ENCODE measurements at places on chromosomes 5 and 9.

GRCh38 chr5:177067503-177067902 lies 19.2 kb upstream of the FGFR4 start:
- no peak for DNase-seq

GRCh38 chr9:21413151-21413550 lies 4.2 kb downstream of the IFNA8 start:
- no peak for DNase-seq

- no peak for DNase-seq
Measured at GRCh38 chr9:127422787-127423186, 1.4 kb upstream of the ZNF79 start.

- no peak for DNase-seq
Measured at GRCh38 chr9:123523845-123524244, 167.8 kb downstream of the CRB2 start.

GRCh38 chr5:52727020-52727419 lies 60.7 kb upstream of the ITGA1 start:
- DNase-seq: no peak

GRCh38 chr5:75547812-75548211 lies 36.1 kb downstream of the POLK start:
- no peak for DNase-seq

GRCh38 chr5:145574889-145575573 lies 260.1 kb downstream of the PRELID2 start:
- no peak for DNase-seq

- DNase-seq: no peak
Measured at GRCh38 chr9:20507431-20507830, 114.9 kb downstream of the MLLT3 start.

- no peak for DNase-seq
Measured at GRCh38 chr5:174318578-174318977, 273.1 kb downstream of the NSG2 start.

- DNase-seq: no peak
Measured at GRCh38 chr5:115713408-115713807, 87.6 kb upstream of the TMED7 start.

- no peak for DNase-seq
Measured at GRCh38 chr5:84213861-84214260, 170.8 kb downstream of the EDIL3 start.

GRCh38 chr9:26535151-26535550 lies 357.5 kb downstream of the CAAP1 start:
- no peak for DNase-seq

DNA sequence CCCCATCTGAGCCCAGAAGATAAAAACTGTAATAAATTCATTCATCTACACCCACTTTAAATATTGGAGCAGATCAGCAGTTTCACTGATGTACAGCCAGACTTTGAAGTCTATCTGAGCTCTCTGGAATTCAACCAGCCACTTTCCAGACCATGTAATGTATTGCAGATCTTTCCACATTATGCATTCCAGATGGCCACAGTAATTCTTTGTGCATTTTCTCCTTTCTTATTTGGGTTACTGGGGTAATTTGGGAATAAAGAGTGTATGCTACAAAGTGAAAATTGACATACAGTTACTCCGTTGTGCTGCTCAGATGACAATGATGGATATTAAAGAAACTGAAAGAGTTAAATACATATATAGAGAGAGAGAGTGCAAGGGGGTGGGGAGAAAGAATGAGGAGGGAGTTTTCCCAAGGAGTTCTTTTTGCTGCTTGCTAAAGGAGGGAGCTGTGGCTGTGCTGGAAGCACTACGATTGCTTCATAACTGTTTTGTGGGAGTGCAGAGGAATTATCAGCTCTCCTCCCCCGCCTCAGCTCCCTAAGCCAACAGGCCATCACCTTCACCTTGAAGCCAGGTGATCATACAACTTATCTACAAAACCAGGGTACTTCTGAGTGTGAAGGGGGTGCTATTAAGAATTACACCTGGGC lies 152.8 kb downstream of the GAS1 start:
- DNase-seq: no peak

GRCh38 chr9:115551396-115551795 lies 433.4 kb upstream of the TNC start:
- no peak for DNase-seq

- DNase-seq: no peak
Measured at GRCh38 chr5:16413166-16413860, 52.3 kb downstream of the ZNF622 start.

DNA sequence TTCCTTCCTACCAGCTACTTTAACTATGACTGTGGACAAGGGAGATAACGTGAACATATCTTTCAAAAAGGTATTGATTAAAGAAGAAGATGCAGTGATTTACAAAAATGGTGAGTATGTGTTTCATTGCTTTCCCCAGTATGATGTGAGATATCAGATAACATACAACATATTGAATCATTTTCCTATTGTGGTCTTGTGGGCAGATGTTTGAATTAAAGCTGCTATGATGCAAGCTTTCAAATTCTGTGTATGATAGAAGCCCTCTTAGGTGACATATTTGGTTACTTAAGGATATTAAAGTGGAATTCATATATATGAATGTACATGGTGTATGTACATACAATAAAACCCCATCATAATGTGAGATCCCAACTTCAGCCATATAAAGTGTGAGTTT lies 59.5 kb downstream of the TEK start:
- DNase-seq: no peak

- DNase-seq: no peak
Measured at GRCh38 chr9:33109097-33109496, 32.6 kb upstream of the SMU1 start.

GRCh38 chr5:93141969-93142368 lies 439.1 kb downstream of the NR2F1-AS1 start:
- DNase-seq: no peak

DNA sequence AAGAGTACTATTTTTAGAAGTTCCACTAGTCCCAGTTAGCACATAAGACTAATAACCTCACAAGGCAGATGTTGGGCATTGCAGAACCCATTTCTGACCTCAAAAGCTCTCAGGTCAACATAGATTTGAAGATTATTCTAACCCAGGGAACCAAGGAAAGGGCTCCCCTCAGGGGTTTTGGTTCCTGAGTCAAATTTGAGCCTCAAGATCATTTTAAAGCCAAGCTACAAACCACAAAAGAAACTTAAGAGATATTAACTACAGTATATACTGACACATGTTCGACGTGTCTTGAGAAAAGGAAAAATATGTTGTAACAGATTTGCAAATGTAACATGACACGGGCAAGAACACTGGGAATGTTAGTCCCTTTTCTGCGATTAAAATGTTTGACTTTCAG lies 88.6 kb downstream of the GNAQ start:
- DNase-seq: no peak

GRCh38 chr5:5751987-5752386 lies 329.5 kb downstream of the ICE1 start:
- DNase-seq: peak; percentile 83

DNA sequence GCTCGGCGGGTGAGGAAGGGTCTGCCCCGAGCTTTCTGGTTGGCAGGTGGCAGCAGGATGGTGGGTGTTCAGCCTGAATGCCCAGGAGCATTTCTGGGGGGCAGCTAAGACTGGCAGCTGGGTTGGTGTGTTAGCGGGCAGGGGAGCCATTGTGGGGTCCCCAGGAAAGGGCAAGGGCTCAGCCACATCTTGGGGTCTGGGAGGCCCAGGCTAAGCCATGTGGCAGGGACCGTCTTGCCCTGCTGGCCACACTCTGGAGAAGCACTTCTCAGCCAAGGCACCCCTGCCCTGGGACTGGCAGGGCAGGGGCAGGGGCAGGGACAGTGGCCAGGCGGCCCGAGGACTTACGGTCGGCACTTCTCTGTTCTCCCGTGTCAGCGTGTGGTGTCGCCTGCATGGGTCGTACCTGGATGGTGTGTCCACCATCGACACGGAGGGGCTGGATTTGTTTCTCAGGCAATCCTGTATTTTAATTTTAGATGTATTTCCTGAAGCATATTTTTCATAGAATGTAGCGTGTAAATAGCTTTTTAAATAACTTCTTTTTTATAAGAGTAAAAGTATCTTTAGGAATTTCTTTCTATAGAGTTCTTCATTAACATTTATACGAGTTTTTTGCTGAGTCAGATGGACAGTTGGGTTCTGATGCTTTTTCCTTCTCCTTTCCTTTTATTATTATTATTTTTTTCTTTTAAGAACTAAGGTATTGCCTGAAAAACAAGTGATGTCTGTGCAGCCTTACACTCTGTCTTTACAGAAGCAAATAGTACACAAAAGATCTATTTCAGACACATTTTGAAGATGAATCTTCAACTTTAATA lies 102.0 kb downstream of the PHF2 start:
- DNase-seq: no peak

GRCh38 chr5:135934939-135935338 lies 19.8 kb downstream of the LECT2 start:
- no peak for DNase-seq

DNA sequence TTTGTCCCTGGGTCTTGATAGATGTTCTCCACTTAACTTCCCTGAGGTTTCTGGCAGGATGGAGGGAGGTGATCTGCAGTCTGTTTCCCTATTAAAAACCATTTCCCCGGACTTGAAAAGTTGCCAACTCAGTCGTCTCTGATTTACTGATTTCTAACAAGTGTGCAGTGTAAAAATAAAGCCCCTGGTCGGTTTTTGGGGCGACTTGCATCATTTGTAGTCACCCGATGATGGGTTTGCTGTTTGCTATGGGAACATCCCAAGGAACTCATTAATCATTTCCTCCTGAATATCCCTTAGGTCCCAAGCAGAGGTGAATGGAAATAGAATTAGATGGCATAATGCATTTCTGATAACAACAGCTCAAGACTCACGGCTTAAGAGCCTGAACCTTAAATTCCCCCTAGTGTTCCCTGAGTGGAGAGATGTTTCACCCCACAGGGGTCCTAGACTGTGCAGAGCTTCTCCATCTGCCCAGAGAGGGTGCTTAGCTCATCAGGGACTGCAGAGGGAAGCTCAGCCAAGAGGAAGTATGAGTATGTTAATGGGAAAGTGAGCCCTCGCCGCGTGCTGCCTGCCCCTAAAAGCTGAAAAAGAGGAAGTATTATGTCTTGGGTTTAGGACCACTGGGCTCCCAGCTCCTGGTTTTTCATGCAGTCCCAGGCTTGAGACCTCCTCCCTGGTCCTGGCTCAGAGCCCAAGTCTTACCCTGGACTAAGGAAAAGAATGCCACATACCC lies 115.1 kb upstream of the DAP start:
- DNase-seq: no peak

GRCh38 chr9:136370037-136370436 lies 3.4 kb downstream of the CARD9 start:
- no peak for DNase-seq

GRCh38 chr5:74549384-74549783 lies 91.1 kb downstream of the ENC1 start:
- DNase-seq: no peak

- no peak for DNase-seq
Measured at GRCh38 chr5:32646061-32646969, 61.0 kb downstream of the SUB1 start.

DNA sequence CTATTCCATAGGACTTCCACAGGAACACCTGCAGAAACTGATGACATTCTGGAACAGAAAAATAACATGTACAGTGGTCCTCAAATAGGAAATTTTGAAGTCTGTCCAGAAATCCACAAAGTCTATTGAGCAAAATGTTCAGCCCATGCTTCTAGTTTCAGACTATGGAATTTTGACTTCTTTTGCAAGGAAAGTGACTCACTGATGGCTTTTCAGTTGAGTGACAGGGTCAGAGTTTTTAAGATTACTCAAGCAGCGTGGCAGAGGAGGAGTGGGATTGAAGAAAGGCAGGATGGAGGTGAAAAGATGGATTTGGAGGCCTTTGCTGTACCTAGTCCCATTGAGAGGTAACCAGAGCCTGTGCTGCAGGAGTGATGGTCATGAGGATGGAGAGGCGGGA lies 151.5 kb downstream of the GOLPH3 start:
- DNase-seq: no peak

- DNase-seq: no peak
Measured at GRCh38 chr9:35944841-35945240, 13.1 kb downstream of the OR2S2 start.

- no peak for DNase-seq
Measured at GRCh38 chr5:134273642-134274395, 47.9 kb upstream of the PPP2CA start.

DNA sequence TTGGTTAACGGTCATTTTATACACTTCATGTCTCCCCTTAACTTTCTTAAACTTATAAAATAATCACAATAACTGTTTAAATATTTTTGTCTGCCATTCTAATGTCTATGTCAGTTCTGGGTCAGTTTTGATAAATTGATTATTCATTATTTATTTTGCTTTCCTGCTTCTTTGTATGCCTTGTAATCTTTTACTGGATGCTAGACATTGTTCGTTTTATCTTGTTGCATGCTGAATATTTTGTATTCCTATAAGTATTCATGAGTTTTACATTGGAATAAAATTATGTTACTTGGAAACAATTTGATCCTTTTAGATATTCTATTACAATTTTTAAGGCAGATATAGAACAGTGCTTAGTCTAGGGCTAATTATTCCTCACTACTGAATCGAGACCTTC lies 952.0 kb downstream of the NR2F1-AS1 start:
- no peak for DNase-seq

DNA sequence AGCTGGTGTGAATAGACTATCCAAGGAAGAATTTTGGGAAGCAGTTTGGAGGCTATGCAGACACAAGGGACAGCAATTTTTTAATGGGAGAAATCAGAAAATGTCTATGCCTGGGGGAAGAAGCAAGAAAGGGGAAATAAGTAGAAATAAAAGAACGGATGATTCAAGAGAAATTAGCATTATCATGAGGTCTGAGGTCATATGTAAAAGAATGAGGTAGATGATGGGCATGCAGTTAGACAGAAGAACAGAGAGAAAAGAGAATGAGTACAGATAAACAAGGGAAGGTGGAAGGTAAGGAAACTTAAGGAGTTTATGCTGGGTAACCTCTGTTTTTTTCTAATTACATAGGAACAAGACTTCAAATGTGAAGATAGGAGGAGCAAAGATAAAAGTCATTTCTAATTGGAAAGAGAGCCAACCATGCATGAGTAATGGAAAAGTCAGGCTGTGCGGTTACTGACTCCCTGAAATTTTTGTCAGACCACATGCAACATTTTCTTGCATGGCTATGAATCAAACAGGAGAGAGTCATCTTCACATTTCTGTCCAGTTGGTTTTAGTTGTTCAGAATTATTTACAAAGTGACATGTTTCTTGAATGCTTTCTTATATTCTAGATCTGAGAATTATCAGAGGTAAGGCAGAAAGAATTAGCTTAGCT lies 101.0 kb upstream of the PIK3R1 start:
- DNase-seq: no peak

DNA sequence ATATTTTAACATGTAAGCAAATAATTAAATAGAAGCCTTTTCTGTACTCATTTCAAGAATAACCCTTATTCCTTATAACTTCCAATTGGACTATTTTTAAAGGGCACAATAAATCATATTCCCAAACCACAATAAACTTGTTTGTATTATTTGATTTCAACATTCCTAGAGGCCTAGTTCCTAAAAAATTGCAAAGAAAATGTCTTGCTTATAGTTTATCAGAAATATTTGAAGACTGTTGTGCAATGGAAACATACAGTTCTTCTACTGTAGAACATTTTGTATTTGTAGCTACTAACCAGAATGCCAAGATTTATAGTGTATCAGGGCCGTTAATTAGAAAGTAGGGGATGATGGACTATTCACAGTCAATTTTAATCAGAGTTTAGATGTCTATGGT lies 1037.0 kb upstream of the CDH18 start:
- no peak for DNase-seq

GRCh38 chr5:179975713-179976134 lies 68.0 kb upstream of the TBC1D9B start:
- DNase-seq: no peak
